ENCODE measurements at places on chromosomes 11 and 22.

DNA sequence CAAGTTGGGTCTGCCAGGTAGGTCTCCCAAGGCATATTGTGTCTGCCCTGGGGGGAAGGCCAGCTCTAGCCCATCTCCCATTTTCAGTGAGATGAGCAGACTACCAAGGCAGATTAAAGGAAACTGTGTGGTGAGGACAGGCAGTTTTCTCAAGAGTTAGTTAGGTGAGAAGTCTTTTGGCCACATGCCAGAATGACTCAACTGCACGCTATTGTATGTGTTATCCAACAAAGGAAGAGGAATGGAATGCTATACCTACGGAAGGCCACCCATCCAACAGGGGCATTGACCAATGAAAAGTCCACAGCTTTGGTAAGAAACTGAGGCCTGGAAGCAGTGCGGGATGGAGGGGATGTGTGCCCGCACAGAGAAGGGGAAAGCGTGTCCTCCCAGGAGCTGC is 941.7 kb downstream of the NTM start:
- DNase-seq, result no peak

- no peak for DNase-seq
Measured at GRCh38 chr11:121802542-121802941, 313.5 kb downstream of the BLID start.

DNA sequence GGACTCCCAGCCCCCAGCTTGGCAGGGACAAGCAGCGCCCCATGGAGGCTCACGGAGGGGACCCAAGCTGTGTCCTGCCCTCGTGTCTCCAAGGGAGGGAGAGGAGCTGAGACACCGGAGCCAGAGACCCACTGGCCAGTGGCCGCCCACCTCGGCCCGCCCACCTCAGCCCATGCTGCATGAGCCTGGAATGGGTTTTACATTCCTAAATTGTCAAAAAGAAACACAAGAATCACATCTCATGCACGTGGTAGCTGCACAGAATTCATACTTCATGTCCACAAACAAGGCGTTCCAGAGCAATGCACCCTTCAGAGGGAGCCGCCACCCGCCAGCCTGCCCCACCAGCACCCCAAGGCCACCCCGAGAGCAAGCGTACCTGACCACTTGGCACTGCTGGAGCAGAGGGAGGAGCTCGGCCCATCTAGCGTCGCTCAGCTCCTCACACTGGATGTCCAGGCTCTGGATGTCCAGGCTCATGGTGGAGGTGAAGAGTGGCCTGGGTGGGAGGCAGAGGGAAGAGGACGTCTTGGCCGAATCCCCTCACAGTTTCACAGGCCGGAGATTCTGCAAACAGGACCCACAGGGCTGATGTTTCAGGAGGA is 5.3 kb downstream of the RNH1 start:
- no peak for DNase-seq

DNA sequence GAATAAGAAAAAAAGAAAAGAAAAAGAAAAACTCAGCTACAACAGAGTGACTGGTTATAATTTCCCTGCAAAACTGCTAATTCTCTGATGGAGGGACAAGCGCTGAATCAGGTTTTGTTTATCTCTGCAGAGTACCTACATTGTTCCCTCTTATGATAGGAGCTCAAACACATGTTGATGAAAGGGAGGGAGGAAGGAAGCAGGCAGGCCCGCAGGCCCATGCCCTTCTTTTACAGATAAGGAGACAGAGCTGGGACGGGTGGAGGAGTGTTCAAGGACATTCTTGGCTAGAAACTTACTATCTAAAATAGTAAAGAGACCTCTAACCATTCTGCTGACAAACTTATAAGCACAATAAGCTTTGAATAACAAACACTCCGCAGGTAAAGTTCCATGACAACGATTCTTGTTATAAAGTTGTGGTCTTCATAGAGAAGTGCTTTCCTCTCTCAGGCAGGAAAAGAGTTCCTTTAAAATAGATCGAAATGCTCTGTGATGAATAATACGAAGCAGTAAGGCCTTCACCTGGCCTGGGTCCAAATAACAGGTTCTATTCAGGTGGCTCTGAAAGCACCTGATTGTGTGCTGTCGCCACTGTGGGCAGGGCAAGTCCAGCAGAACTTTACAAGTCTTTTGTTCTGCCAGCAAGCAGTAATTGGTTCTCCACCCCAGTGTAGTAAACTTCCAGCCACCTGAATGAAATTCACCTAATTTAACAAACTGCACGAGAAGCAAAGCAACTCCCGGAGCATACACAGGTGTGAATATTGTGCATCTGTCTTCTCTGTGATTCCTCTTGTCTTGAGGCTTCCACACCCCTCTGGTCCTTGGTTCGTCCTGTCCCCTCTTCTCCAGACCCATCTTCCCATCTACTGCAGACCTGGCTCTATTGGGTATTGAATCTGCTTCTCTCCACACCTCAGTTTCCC is 15.3 kb upstream of the MICAL2 start:
- no peak for DNase-seq

GRCh38 chr11:110128161-110128560 is 35.0 kb downstream of the ZC3H12C start:
- DNase-seq, result no peak

GRCh38 chr11:119590651-119591351 is 138.2 kb downstream of the NECTIN1 start:
- no peak for DNase-seq

DNA sequence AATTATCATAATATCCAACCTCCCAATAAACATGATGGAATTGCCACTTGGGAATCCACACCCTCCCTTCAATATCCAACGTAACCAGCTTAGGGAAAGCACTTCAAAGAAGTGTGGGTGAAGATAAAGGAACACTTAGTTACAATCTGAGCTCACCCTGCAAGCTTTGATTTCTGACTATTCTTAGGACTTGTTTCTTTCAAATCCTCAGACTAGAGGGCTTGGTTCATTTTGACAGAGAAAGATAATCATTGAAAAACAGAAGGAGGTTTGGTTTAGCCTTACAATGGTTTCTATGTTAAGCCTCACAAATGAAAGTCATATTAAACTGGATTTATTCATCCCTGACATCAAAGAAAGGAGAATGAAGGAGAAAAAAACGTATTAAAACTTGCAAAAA is 57.9 kb upstream of the SYT13 start:
- DNase-seq, result no peak

DNA sequence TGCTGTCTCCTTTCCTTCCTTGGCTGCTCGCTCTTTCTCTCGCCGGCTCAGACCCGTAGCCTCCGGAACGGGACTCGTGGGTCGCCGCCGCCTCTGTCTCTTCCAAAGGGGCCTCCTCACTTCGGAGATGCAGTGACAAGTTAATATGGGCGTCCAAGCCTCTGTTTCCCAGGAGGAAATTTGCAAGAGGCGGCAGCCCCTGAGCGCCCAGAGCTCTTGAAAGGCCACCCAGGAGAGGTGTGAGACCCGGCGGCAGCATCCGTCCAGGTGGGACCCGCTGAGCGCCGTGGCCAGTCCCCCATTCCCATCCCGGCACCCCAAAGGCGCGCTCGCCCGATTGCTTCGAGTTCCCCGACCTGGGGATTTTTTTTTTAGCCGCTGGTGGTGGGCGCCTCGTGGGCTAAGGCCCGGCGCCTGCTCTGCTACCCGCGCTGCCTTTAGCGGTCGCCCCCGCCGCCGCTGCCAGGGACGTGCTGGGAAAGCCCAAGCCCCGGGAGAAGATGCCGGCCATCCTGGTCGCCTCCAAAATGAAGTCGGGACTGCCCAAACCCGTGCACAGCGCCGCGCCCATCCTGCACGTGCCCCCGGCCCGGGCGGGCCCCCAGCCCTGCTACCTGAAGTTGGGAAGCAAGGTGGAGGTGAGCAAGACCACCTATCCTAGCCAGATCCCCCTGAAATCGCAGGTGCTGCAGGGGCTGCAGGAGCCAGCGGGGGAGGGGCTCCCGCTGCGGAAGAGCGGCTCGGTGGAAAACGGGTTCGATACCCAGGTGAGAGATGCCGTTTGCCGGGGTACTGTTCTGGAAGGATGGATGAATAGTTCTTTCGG is 772 bp downstream of the NAV2 start:
- DNase-seq, result no peak

DNA sequence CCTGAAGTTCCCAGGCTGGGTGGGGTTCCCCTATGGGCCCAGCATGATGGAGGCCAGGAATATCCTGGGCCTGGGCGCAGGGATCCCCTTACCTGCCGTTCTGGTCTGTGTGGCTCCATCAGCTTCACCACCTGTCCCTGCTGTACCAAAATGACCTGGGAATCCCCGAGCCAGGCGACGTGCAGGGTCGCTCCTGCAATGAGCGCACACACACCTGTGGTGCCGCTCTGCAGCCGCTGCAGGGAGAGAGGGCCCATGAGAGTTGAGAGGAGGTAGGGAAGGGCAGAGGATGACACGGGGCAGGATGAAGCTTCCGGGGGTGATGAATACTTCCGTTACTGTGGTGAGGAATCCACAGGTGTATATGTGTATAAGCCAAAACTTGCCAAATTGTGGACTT is 21.6 kb downstream of the PPM1F start:
- no peak for DNase-seq

GRCh38 chr22:44289414-44290171 is 23.2 kb downstream of the SHISAL1 start:
- no peak for DNase-seq

GRCh38 chr11:304061-304506 is 3.5 kb upstream of the IFITM2 start:
- no peak for DNase-seq

GRCh38 chr22:28998681-28999080 is 63.0 kb downstream of the C22orf31 start:
- DNase-seq, result no peak

DNA sequence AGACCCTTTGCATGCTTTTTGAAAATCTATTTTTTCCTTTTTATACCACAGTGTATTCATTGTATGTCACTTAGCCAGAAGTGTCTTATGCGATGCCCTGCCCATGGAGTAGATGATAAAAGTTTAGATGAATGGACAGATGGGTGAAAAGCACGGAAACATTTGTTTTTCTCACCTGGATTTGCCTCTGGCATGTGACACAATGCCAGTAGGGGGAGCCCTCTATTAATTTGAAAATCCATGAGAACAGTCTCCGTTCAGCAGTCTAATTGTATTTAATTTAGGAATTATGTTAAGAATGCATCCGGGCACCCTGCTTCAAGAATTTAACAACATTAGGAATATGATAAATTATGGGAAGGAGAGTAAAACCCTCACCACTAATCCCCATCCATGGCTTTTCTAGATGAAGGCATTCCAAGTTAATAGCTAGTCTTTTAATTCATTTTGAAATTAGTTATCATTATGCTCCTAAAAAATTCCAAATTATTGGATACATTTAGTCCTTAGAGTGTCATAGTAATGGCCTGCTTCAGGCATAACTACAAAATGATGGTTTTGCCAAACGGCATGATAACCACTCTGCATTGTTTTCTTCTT is 55.3 kb upstream of the ALKBH3 start:
- DNase-seq, result no peak

GRCh38 chr22:17954200-17954859 is 70.0 kb downstream of the MICAL3 start:
- DNase-seq, result no peak

DNA sequence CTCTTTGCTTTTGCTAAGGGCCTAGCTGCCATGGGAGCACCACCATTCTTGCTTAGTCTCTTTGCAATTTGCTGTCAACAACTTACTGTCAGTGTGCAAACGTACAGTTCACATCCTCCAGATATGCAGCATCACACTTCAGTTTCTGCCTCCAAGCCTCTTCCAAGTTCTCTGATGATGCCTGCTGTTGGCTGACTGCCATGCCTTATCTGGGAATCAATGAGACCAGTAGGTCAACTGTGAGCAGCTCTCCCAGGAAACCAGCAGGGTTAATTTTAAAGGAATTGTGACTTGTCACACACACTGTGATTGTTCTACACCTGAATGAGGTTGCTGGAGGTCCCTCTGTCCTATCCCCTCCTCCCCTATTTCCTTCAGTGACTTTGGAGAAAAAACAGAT is 56.0 kb downstream of the COPB1 start:
- DNase-seq, result no peak

- no peak for DNase-seq
Measured at GRCh38 chr11:11107076-11107723, 245.8 kb downstream of the CSNK2A3 start.

- no peak for DNase-seq
Measured at GRCh38 chr11:29685361-29685760, 331.5 kb downstream of the KCNA4 start.

- no peak for DNase-seq
Measured at GRCh38 chr22:39693943-39694500, 123.5 kb downstream of the CACNA1I start.

DNA sequence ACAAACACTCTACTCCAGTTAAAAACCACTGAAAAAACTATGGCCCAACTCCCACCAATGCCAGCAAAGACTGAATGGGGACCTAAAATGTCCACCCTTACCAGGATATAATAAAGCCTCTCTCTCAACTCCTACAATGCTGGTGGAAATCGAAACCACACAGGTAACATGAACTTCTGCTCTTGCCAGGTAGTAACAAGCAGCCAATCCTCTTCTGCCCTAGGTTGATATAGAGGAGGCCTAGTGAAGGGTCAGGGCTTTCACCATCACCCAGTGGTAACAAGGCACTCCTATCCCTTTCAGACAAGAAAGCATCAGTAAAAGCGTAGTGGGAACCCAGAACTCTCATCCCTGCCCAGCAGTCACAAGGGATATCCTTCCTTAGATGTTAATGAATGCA is 22.6 kb downstream of the DCUN1D5 start:
- DNase-seq, result no peak

DNA sequence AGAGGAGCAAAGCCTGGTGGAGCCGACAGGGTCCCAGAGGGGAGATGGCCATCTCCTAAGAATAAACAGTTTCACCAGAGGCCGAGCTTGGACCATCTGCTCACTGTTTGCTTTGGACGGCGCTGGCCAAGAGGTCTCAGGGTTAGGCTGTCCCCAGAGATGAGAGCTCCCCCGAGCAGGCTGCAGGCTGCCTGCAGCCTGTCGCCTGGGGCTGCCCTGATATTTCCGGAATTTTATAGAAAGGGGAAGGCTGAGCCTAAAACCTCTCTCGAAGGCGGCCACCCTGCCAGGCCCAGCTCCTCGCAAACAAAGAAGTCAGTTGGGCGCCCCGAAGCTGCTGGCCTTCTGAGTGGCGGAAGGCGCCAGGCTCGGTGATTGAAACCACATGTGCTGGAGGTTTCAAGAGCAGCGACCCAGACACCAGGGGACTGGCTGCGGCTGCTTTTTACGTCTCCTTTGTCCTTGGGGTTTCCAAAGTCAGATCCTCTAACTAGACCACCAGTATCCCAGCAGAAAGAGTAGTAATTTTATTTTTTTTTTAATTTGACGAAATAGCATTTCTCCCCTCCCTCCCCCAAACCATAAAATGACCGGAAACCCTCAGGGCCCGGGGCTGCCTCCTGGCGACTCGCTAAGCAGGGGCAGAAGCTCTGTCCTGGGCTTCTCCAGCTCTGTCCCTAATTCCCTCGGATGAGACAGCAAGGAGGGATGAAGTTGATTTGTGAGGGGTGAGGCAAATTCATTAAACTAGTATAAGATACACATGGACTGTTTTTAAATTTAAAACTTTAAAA is 57.4 kb downstream of the CLMP start:
- DNase-seq, result no peak

DNA sequence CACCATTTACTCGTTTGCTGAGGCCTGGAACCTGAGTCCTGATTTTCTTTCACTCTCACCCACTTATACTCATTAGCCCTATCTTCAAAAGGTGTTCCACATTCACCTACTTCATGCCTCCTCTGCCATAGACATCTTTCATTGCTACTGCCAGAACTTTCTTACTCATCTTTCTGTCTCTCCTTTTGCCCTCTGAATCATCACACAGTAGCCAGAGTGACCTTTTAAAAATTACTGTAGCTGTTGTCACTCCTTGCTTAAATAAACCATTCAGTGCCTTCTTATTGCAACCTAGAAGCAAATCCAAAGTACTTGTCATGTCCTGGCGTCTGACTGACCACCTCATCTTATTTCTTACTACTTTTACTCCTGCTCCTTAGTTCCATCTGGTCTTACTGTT is 38.2 kb downstream of the ATXN10 start:
- DNase-seq, result no peak
